Amniotic stem cell (primary cell): ENCODE measurements at places on chromosomes 5 and 9.

DNA sequence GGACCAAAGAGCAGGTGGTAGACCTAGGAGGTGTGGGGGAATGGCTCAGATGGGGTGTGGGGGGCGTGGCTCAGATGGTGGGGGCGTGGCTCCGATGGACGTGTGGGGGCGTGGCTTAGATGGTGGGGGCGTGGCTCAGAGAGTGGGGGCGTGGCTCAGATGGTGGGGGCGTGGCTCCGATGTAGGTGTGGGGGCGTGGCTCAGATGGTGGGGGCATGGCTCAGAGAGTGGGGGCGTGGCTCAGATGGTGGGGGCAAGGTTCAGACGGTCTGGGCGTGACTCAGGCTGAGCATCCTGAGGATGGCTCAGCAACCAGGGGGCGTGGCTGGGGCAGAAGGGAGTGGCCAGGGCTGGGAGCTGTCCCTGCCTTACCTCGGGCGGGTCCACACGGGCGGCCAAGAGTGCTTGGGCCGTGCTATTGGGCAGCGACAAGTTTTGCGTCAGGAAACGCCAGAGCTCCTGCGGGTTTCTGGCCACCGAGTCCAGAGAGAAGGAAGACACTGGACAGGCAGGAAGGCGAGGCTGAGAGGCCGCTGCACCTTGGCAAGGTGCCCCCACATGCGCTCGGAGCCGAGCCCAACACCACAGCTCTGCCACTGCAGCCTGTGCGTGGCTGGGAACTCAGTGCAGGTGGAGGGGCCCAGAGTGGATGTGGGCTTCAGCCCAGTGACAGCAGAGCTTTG lies 5.9 kb downstream of the ABCA2 start:
- DNase-seq: no peak

DNA sequence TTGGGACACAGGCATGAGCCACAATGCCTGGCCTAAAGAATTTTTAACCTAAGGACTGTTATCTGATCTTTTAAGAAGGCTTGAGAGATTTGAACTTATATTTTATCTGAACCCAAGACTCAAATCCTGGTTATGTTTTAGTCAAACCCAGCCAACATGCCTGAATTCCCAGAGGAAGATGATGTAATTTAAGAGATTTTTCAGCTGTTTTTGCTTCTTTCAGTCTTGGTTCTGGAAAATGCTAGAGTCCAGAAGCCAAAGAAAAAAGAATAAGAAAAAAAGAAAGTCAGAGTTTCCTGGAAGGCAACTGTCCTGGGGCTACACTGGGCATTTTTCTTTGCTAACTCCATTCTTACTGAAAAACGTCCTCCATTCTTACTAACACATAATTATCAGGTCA lies 85.8 kb downstream of the SNX18 start:
- DNase-seq: no peak

- DNase-seq: no peak
Observed at GRCh38 chr9:91055845-91056244, 254.2 kb downstream of the SYK start.

DNA sequence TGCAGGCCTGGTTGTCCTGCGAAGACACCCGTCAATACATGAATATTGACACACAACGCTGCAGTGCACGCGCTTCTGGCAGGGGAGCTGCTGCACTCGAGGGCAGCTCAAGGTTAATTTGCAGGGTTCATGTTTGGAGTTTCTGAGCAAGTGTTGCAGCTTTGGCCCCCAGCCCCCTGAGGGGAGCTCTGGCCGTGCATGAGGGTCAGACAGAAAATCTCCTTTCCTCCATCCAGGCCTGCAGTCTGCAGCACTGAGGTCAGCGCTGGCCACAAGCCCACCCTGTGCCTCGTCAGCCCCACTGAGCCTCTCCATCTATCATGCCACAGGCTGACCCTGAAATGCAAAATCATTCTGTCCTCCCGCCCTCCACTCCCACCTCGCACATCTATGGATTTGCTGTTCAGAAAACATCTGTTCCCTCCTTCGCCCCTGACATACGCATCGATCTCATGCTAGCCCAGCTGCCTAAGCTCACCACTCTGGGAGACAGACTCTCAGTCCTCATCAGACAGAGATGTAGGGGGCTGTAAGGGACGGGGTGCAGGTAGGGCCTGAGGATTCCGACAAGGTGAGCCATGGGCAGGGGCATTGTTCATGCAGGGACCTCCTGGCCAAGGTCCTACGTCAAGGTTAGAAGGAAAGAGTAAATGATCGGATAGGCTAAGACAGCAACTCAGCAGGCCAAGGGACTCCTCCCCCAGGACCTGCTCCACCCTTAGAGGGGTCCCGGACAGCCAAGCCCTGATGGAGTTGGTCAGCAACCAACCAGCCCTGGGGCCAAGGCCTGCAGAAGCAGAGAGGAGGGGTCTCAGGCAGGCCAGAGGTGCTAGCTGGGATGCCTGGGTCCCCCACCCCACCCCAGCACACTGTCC lies 125.1 kb downstream of the KCNIP1 start:
- no peak for DNase-seq

- DNase-seq: no peak
Observed at GRCh38 chr5:7464182-7464581, 68.2 kb downstream of the ADCY2 start.

DNA sequence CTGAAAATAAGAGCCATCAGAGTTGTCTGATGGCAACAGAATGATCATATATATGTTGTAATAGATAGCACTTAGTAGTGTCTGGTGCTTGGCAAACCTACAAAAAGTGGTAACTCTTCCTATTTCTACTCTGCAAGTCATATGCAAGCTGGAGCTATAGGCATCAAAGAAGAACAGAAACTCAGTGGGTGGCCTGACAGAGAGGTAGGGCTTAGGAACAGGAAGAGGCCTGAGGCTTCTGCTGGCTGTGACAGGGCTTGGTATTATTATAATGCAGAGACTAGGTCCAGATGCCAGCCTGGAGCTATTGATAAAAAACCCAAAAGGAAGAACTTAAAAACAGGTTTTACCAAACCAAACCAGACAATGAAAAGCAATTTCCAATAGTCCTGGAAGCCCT lies 4.4 kb upstream of the DIAPH1 start:
- no peak for DNase-seq
